ENCODE measurements at places on chromosomes 12 and 14.

GRCh38 chr12:40723001-40723400 is 30.8 kb downstream of the CNTN1 start:
- no peak for DNase-seq

DNA sequence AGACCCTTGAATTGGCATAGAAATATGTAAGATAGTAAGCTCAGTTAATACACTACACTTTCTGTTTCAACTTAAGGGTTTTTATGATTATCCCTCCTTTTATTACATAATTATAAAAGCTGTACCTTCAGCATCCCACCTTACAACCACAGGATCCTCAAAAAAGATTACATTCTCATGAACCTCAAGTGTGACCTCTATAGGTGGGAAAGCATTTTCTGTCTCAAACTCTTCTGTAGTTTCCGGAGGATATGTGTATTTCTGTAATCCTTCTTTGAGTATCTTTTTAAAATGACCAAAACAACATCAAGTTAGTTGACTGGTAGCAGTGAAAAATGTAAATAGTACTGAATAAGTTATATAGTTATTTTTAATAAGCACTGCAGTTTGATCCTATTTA is 75.9 kb downstream of the DNAI7 start:
- no peak for DNase-seq

- DNase-seq: no peak
Measured at GRCh38 chr12:129610601-129611120, 293.2 kb downstream of the TMEM132D start.

- no peak for DNase-seq
Measured at GRCh38 chr12:28865776-28866175, 283.3 kb upstream of the FAR2 start.

GRCh38 chr14:51862860-51863259 is 2.4 kb downstream of the GNG2 start:
- DNase-seq: no peak

DNA sequence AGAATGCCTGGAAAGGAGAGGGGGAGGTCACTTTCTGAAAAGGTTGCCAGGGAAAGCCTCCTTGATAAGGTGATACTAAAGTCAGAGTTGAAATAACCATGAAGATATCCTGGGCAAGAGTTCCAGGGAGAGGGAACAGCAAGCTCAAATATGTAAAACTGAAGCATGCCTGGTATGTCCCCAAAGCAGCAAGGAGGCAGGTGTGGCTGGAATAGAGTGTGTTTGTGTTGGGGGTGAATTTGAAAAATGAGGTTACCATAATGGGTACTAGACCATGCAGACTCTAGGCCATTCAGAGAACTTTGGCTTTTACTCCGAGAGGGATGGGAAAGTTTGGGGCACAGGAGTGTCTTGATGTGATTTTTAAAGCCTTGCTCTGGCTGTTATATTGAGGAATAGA is 66.7 kb upstream of the PTCSC3 start:
- DNase-seq: no peak

DNA sequence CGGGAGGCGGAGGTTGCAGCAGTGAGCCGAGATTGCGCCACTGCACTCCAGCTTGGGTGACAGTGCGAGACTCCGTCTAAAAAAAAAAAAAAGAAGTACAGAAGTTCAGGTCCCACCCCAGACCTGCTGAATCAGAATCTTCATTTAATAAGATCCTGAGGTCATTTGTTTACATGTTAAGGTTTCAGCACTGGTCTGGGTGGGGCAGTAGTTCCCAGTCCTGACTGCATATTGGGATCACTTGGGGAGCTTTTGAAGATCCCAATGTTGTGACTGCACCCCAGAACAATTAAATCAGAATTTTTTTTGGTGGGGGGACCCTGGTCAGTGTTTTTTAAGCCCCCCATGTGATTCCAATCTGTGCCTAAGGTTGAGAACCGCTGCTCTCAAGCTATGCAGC is 11.7 kb upstream of the COL2A1 start:
- no peak for DNase-seq

DNA sequence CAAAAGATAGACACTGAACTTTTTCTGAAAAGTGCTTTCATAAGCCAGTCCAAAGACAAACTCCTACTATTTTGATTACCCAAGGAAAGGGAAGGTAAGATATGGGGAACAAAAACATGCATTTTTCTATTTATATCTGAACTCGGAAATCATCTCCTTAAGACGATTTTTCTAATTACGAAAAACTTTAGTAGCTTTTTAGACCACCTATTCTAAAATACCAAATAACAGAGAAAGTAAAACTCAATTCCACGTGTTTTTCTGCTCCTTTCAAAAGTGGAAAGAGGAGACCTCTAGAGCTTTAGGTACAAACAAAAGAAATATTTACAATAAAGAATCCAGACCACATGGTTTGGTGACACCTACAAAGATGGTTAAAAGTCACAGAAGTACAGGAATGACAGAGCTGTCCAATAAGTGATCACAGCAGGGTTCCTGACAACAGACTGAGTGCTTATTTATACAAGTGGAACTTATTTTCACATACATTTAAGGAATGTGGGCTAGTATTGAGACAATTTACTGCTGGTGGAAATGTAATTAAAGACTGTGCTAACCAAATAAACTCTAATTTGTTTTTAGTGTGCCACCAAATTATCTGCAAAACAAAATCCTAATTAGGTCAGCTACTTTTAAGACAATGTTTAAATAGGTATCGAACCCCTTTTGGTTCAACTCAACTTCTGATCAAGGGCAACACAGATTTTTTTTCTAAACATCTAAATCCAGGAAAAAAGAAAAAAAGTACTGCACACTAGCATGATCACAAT is 2.4 kb downstream of the LRIG3 start:
- no peak for DNase-seq

DNA sequence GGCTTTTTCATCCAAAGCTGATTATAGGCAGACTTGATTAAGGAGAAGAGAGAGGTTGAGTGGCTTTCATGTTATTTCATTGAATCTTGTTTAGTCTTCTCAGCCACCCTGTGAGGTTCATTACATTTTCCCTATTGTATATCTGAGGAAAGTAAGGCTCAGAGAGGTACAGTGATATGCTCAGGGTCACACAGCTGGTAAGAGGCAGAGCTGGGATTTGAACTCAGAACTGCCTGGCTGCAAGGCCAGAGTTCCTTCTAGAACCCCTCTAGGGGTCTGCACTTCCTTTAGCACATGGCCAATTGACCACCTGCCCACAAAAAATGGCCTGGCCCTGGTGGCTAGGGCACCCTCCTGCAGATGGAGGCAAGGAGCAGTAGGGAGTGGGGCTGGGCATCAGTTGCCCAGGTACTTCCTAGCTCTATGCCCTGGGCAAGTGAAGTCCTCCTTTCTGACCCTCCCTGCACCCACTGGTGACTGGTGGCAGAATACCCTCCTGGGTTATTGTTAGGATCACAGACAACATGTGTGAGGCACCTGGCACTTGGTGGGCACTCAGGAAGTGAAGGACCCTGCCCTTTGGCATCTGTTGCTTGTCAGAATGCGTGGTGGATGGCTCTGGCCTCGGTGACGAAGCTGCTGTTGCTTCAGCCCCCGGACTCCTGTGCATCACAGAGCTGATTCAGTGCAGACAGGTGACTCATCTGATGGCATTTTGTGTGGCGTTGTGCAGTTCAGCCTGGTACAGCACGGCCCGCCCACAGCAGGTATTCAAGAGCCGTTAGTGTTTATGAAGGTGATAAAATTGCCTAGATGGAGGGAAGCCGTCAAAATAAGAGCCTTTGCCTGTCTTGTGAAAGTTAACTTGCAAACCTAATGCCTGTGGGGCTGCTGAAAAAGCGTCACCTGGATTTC is 115.8 kb downstream of the SLC25A47 start:
- DNase-seq: no peak

- no peak for DNase-seq
Measured at GRCh38 chr14:93984987-93985410, 8.6 kb upstream of the ASB2 start.

DNA sequence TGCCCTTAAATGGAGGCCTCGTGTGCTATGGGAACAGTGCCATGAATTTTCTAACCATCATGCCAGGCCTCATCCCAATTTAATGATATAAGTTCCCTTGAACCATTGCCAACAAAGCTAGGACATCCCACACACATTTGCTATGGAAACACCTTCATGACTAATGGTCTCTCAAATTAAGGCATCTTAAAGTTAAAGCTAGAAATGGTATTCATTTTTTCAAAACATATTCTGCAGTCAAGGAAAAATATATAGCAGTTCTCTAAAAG is 117.3 kb downstream of the BTG1 start:
- no peak for DNase-seq

- DNase-seq: no peak
Measured at GRCh38 chr14:71472356-71473340, 459.6 kb upstream of the RGS6 start.

DNA sequence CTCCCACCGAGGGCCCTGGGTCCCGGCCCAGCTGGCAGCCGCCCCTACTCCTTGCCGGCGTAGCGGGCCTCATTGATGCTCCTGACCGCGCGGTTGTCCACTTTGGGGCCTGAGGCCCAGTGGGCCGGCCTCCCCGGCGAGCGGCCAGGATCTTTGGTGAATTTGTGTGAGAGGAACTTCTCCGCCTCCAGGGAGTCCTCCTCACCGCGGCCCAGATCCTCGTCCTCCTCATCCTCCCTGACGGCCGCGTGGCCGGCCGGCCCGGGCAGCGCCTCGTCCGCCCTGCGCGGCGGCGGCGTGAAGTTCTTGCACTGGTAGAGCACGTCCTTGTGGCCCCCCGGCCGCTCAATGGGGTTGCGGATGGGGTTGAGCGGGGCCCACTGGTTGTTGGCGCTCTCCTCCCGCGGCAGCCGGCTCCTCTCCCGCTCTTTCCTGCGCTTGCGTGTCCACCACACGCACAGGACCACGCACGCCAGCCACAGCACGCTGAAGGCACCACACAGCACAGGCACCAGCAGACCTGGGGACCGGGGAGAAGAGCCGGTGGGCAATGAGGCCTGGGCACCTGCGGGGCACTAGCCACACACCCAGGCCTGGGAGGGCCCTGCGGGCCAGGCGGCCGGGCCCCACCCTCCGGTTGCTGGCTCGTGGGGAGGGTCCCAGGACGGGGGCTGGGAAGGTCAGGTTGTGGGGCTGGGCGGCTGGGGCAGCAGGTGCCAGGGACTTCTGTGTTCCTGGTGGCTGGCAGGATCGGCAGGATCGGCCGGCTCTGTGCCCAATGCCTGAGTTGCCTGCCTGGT is 25.7 kb downstream of the JAG2 start:
- DNase-seq: no peak

- no peak for DNase-seq
Measured at GRCh38 chr12:13702381-13702780, 279.0 kb downstream of the GRIN2B start.

DNA sequence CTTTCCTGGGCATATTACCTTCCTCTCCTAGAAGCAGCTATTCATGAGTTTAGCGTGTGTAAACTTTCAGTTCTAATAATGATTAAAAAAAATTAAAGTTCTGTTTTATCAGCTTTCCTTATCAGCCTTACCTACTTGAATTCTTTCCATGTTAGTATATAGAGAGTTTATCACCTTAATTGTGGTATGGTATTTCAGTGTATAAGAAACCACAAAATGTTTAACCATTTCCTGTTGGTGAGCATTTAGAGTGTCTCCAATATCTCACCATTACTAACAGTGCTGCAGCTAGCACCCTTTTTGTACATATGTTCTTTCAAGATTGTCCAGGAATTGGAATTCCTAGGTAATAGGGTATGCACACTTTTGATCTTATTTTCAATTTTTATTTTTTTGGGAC is 89.5 kb downstream of the FBXO33 start:
- DNase-seq: no peak

DNA sequence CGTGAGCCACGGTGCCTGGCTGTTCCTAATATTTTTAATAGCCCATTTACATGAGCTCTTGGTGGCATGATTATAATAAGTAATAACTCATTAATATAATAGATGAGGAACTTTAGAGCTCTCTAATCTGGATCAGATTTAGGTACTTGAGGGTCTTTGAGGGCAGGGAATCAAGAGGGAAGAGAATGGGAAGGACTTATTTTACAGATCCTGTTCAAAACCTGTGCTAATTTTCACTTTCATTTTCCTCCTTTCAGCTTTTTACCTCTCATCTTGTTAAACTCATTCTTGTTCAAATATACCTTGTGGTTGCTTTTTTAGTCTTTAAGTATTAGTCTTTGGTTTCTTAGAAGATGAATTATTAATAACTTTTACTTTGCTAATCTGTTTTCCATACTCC is 5.6 kb downstream of the NECAP1 start:
- no peak for DNase-seq

DNA sequence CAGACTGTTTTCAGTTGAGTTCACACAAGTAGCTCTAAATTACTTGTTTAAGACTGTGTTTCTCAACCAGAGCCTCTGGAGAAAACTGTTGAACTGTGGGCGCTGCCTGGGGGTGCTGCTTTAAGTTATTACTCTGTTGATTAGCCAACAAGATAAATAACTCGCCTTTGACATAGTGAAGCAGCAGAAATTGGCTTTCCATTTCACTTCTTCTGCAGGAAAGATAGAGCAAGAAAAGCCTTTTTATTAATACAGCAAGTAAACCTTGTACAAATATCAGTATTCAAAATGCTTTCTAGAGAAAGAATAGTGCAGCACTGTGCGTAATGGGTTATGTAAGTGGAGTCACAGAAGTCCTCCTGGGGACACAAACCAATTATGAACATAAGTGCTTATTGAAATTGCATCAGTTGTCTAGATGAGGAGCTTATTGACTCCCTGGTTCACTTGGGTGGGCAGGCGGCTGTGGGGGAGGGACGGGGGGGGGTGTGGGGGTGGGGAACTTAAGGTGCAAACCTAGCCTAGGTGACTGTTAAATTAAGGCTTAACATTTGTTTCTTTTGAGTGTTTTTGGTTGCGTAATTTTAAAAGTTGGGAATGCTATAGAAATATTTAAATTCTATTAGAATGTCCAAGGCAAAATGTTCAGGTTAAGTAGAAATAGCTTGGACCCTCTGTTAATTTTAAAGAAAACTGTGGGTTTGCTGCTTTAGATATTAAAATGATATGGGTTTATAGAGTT is 6.3 kb downstream of the FRS2 start:
- no peak for DNase-seq

- no peak for DNase-seq
Measured at GRCh38 chr12:89863968-89864367, 155.3 kb upstream of the ATP2B1 start.

- no peak for DNase-seq
Measured at GRCh38 chr12:76018111-76018510, 13.5 kb downstream of the PHLDA1 start.

Data from activated T-helper 2 cell treated with anti-CD3 and anti-CD28 coated beads, Interferon-gamma antibody, Interleukin-2, Interleukin-4, amounts not matched to agents 10 μg/mL and 5 μg/mL and 100 μg/mL, durations not matched to agents 14 hours and 24 hours and 36 hours (primary cell).